ENCODE measurements at places on chromosomes 4 and X.

DNA sequence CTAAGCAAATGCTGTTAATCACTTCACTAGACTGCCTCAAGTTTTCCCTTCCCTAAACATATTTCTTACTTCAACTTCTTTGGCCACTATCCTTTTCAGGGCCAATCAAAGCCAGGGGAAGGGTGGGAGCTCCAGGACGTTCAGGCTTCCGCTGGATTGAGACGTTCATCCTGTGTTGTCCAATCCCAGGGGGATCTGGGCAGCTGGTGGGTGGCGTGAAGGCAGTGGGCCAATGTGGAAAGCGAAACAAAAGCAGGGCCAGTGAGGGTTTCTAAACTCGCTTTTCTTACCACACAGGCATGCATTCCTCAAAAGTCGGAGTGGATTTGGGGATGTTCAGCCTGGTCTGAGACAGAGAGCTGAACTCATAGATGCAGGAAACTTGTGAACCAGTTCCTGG lies 7.6 kb downstream of the CXCL13 start:
- DNase-seq: no peak

- no peak for DNase-seq
These were observed 6.3 kb downstream of the LAS1L start for GRCh38 chrX:65528293-65528692.

- DNase-seq: no peak
These were observed 48.6 kb downstream of the VEGFC start for GRCh38 chr4:176744091-176744490.

DNA sequence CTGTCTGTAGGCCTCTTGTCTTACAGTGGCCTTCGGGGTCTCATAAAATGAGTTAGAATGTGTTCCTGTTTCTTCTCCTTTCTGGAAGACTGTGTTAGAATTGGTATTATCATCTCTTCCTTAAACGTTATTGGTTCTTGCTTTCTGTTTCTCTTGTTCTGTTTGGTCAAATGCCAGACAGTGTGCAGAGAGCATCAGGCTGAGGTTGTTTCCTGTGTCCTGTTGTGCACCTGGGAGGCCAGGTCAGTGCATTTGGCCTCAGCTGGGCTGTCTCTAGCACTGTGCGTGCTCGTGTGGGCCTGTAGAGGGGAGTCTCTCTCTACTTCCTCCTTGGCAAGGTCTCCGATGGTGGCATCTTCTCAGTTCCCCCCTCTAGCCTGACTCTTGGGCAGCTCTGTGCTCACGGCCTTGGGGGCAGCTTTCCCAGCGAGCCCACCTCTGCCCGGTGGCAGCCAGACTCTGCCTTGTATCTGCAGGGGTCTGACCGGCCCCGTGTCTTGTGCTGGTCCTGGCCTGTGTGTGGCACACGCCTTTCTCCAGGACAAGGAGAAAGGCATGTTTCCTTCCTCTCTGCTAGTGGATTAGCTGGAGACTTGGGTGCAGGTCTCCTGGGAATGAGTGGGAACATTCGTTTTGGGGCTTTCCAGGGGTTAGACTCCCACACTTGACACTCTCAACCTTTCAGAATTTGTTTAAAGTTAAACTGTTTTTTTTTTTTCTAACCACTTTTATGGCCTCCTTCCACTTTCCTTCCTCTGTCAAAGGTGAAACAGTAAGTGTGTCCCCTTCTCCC lies 62.3 kb downstream of the FAM193A start:
- DNase-seq: no peak

DNA sequence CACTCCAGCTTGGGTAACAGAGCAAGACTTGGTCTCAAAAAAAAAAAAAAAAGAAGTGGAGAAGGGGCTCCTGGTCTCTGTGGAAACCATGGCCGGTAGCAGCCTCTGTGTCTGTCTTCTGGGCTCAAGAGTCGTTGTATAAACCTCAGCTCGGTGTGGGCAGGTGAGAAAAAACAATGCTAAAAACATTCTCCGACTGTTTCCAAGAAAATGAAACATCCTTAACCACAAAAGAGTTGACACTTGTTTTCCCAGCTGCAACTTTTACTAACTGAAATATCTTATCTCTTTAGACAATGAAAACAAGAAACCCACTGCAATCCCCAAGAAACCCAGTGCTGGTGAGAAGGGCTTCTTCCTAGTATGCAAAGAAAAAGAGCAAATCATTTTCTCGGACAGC lies 26.2 kb downstream of the CD99 start:
- DNase-seq: no peak

DNA sequence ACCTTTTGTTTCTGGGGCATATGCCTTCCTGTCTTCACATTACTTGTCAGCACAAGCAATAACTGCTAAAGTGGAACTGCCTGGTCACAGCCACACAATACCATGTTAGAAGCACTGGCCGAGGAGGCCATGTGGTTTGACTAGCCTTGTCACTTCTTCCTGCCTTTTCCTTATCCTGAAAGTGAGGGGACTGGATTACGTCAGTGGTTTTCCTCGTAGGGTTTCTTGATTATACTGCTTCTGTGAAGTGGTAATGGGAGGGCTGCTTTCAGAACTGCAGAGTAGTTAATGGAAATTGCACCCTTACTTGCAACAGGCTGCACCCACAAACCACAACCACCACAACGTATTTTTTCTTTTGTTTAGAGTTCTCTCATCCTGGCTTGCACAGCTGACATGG lies 26.6 kb downstream of the ZRSR2 start:
- peak; percentile 4 for DNase-seq

GRCh38 chrX:130975947-130976346 lies 72.9 kb upstream of the ENOX2 start:
- no peak for DNase-seq

- no peak for DNase-seq
These were observed 455.5 kb upstream of the FAM241A start for GRCh38 chr4:111689731-111690130.

DNA sequence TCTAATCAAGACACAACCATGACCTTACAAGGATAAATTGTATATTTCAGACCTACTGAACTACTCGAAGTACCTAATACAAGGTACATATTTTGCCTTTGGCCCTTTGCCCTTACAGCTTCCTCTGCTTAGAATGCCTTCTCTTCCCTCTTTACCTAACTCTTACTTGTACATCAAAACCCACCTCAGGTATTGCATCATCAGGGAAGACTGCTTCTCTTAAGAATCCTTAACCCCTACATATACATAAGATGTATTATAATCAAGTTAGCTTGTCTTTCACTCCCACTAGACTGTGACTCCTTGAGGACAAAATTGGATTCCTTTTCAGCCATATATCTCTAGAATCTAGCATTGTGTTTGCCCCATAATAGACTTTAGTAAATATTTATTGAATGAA lies 101.7 kb upstream of the STIM2 start:
- no peak for DNase-seq

DNA sequence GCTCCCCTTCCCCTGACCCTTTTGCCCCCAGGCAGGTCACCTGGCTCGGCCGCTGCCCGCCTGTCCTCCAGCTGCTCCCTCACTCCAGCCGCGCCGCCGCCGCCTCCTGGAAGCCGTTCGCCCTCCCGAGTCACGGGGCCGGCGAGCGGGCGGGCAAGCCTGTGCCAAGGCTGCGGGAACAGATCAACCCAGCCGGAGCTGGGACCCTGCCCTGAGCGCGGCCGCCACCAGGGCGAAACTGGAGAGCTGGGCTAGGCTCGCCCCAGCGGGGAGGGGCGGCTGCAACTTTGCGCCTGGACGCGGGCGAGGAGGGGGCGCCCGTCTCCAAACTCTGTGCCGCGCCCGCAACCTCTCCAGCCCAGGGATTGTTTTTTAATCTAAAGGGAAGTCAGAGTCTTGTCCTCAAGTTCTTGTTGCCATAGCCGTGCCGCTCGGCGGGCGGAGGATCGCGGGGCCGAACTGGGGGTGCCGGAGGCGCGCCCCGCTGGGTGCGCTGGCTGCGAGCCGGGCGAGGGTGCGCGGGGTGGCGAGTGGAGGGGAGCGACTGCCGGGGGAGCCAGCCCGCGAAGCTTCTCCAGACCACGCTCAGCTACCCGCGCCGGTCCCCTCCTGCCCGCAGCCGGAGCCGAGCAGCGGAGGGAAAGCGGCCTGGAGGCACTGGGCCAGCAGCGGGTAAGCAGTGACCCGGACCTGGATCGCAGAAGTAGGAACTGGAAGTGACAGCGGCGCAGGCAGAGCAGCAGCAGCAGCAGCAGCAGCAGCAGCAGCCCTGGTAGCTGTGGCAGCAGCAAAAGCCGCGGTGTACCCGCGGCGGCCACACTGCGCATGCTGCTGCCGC lies 13.4 kb downstream of the ARHGEF6 start:
- DNase-seq: no peak

DNA sequence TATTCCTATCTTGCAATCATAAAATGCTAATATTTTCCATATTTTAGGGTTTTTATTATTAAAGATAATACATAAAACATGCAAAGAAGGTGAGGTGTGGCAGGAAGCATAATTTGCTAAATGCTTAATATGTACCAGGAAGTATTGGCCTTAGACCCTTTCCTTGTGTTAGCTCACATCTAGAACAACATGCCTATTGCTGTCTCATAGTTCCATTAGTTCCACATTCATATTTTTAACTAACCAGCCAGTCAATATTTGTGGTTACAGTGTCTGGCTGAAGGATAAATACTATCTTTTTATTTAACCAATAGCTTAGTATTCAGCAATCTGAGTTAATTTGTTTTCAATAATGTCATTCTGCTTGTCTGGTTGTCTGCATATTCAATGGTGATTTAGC lies 432.6 kb downstream of the INPP4B start:
- no peak for DNase-seq

GRCh38 chr4:2714061-2714770 lies 41.9 kb downstream of the TNIP2 start:
- DNase-seq: peak; percentile 11

- no peak for DNase-seq
These were observed 78.5 kb downstream of the PRDM5 start for GRCh38 chr4:120843849-120844527.

DNA sequence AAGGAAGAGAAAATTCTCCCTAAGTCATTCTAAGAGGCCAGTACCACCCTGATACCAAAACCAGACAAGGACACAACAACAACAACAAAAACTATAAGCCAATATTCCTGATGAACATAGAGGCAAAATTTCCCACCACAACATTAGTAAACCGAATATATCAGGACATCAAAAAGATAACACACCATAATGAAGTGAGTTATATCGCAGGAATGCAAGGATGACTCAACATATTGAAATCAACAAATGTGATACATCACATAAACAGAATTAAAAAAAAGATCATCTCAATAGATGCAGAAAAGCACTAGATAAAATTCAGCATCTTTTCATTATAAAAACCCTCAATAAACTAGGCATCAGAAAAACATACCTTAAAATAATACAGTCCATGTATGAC lies 1844.4 kb upstream of the PCDH10 start:
- no peak for DNase-seq

GRCh38 chr4:138494931-138495330 lies 252.8 kb upstream of the SLC7A11 start:
- DNase-seq: no peak

DNA sequence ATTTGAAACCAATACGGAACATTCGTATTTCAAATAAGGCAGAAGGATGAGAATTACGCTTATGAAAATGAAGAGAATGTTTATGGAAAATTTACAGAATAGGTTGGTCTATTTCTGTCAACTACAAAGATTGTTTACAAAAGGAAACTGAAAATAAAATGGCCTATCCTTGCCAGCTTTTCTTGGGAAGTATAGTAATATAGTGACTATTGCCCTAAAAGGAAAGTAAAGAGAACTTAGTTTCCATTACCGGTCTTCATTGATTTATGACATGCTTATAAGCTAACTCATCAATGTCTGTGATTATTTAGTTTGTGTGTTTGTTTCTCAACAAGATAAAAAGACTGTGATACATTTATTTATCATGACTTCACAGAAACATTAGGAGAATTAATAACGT lies 2.9 kb upstream of the SPRY1 start:
- no peak for DNase-seq

DNA sequence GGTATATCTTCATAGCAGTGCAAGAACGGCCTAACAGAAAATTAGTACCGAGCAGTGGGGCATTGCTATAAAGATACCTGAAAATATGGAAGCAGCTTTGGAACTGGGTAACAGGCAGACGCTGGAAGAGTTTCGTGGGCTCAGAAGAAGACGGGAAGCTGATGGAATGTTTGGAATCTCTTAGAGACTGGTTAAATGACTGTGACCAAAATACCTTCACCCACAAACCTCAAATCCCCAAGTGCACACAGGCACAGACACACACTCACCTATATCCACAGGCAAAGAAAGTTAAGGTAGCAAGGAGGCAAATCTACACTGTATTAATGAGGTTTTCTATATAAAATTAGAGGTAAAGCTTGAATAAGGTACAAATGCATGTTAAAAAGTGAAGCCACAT lies 14.6 kb upstream of the SPRY1 start:
- DNase-seq: no peak

DNA sequence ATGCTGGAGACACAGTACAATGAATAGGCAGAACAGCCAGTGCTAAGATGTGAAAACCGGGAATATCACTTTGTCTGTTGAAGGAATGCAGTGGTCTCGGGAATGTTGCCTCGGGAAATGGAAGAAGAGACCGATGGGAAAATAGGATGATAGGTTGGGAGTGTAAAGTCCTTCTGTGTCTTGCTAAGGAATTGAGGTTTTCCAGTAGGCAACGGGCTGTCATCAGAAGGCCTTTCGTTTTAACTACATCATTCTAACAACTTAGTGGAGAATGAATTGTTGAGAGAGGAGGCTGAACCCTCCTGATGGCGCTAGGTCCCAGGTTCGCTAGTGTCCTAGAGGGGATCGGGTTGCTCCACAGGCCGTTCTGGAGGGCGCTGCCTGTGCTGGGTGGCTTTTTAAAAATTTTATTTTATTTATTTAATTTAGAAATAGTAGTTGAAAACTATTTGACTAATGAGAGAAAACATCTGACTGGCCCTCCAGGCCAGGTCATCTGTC lies 730 bp downstream of the VBP1 start:
- DNase-seq: no peak

GRCh38 chrX:13250826-13251580 lies 68.8 kb downstream of the ATXN3L start:
- no peak for DNase-seq

GRCh38 chr4:126004941-126005340 lies 690.2 kb downstream of the FAT4 start:
- DNase-seq: no peak

DNA sequence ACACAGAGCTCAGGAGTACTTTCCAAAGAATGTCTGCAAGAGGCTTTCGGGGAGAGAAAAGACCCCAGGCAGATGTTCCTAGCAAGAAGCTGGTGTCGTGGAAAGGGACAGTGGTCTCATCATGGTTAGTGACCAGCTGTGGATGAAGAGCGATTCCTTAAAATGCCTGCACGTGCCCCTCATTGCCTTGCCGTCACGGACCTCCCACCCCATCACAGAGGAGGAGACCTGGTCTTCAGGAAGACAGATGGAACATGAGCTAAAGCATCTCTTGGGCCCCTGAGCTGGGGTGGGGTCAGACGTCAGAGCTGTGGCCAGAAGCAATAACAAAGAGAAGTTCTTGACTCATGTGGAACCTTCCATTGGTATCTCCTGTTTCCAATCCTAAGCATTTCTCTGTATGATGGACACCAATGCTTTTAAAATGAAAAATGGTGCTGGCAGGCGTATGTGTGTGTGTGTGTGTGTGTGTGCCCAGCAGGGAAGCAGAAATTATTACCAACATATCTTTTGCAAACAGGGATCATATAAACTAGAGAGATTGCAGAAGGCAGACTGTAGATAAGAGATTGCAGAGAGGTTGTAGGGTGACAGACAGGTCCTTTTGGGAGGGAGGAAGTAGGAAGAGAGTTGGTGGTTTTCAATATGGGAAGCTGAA lies 25.2 kb upstream of the ASMTL start:
- no peak for DNase-seq

- no peak for DNase-seq
These were observed 149.8 kb upstream of the BOD1L1 start for GRCh38 chr4:13777341-13777740.

All from stimulated activated CD8-positive, alpha-beta memory T cell treated with anti-CD3 and anti-CD28 coated beads, Interleukin-4, amount 100 ng/mL, for 24 hours (primary cell).